Muscle of leg (tissue), 16 donors: ENCODE measurements at places on chromosomes 6 and 20. TPM values are rescaled to one million over a fixed set of nuclear protein-coding genes. Genes with fewer than 3 reads are reported as not detected.

DNA sequence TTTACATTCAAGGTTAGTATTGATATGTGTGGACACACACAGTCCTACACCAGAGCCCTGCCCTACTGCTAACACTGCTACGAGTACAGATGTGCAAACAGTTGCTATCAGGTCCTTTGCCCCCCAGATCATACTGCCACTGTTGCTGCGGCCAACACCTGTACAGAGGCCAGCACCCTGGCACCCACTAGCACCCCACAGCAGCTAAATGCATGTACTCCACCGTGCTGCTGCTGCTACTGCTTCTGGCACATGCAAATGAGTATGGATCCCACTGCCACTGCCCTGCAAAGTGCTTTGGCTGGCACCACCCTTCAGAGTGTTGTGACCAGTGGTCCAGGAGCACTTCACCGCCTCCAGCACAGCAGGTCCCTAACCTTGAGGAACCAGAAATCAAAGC, 621.9 kb downstream of the GRIK2 start:
- DNase-seq, result no peak

- DNase-seq, result no peak
Observed at GRCh38 chr20:50113420-50114224, 672 bp upstream of the UBE2V1 start.

GRCh38 chr6:39088331-39088730, 26.7 kb downstream of the SAYSD1 start:
- DNase-seq, result peak; percentile 87

- DNase-seq, result no peak
Observed at GRCh38 chr20:52948491-52948890, 23.7 kb upstream of the TSHZ2 start.

Gene B3GAT2
- total RNA-seq, result 0.53 TPM

- DNase-seq, result no peak
Observed at GRCh38 chr20:24732076-24732475, 217.0 kb upstream of the CST7 start.

DNA sequence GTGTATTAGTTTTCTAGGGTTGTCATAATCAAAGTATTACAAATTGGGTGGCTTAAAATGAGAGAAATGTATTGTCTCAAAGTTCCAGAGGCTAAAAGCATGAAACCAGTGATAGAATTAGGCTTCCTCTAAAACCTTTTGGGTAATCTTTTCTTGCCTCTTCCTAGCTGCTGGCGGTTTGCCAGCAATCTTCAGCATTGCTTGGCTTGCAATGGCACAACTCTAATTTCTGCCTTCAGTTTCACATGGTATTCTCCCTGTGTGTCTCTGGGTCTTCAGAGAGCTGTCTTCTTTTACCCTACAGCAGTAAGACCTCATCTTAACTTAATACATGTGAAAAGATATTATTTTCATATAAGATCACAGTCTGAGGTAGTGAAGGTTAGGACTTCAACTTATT, 479.1 kb upstream of the GJE1 start:
- DNase-seq, result no peak

Gene TUBB
- total RNA-seq, result 403 TPM

GRCh38 chr20:58352468-58352867, 36.6 kb upstream of the VAPB start:
- no peak for DNase-seq
